ENCODE measurements at places on chromosomes 12 and 14.

- H3K4me3 ChIP-seq, result no peak overlapping the region
- no peak overlapping the region for H3K27ac ChIP-seq
- H3K36me3 ChIP-seq, result no peaks in the 10 kb centered on the region
- no peaks in the 10 kb centered on the region for H3K4me1 ChIP-seq
- H3K27me3 ChIP-seq, result no peaks in the 10 kb centered on the region
- no peak for DNase-seq
These were observed 310.8 kb downstream of the BCL11B start for GRCh38 chr14:98961191-98961590.

DNA sequence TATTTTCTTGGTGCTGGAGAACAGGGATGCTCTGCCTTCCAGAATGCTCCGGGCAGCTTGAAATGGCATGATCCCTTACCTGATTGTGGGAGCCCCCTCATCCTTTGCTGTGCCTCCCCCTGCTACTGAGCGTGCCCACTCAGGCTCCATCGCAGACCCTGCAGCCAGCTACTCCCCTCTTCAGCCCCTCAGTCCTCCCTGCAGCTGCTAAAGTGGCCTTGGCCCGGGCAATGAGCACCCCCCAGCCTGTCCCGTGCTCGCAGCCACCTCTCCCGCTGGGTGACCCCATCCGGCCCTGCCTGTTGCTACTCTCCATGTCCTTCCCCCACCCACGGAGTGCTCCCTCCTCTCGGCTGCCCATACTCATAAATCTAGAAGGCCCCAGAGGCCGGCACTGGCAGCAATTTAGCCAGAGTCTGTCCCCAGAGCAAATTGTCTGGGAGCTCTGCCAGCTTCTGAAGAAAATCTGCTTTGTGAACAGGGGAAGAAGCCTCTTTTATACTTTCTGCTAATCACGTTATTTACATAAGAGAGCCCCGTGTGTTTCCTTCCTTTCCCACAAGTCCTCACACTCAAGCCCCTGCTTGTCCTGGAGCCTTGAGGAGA lies 143.7 kb upstream of the FRMD6 start:
- DNase-seq, result no peak
- no peak overlapping the region for H3K27ac ChIP-seq
- H3K27me3 ChIP-seq, result peaks cover 32% of the 10 kb centered on the region
- H3K36me3 ChIP-seq, result peaks cover 10% of the 10 kb centered on the region
- no peak overlapping the region for H3K4me3 ChIP-seq

GRCh38 chr14:61889914-61890351 lies 127.7 kb downstream of the SNAPC1 start:
- peak; percentile 79 for DNase-seq
- H3K4me1 ChIP-seq, result peaks cover 70% of the 10 kb centered on the region
- no peaks in the 10 kb centered on the region for H3K27me3 ChIP-seq
- no peaks in the 10 kb centered on the region for H3K36me3 ChIP-seq

GRCh38 chr12:50215033-50215432 lies 47.9 kb upstream of the CERS5 start:
- H3K4me1 ChIP-seq, result no peaks in the 10 kb centered on the region
- H3K36me3 ChIP-seq, result no peaks in the 10 kb centered on the region
- no peak overlapping the region for H3K27ac ChIP-seq
- no peak overlapping the region for H3K4me3 ChIP-seq
- no peak for DNase-seq
- no peaks in the 10 kb centered on the region for H3K27me3 ChIP-seq

DNA sequence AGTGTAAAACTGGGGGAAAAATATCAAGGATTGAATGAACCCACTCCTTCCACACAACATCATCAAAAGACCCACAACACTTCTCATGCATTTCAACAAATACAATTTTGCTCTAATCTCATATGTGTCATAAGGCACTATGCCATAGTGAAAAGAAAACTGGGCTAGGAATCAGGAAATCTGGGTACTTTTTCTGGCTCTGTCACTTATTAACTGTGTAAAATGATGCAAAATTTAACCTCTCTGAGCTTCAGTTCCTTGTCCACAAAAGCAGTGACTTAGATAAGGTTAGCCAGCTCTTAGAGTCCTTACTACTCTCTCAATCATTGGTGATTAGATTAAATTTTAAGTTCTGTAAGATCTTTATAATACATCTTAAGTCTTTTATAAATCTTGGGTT lies 250.5 kb upstream of the SOX5 start:
- H3K36me3 ChIP-seq, result peaks cover 8% of the 10 kb centered on the region
- H3K4me3 ChIP-seq, result no peak overlapping the region
- peaks cover 6% of the 10 kb centered on the region for H3K4me1 ChIP-seq
- DNase-seq, result no peak

- H3K4me3 ChIP-seq, result no peak overlapping the region
- DNase-seq, result no peak
- H3K27ac ChIP-seq, result no peak overlapping the region
- no peaks in the 10 kb centered on the region for H3K4me1 ChIP-seq
- no peaks in the 10 kb centered on the region for H3K36me3 ChIP-seq
- no peaks in the 10 kb centered on the region for H3K27me3 ChIP-seq
These were observed 18.7 kb downstream of the SETD1B start for GRCh38 chr12:121822393-121823100.

GRCh38 chr14:32372154-32372553 lies 43.1 kb downstream of the AKAP6 start:
- no peak overlapping the region for H3K4me3 ChIP-seq
- H3K36me3 ChIP-seq, result no peaks in the 10 kb centered on the region
- H3K4me1 ChIP-seq, result no peaks in the 10 kb centered on the region
- DNase-seq, result no peak
- H3K27ac ChIP-seq, result no peak overlapping the region

GRCh38 chr14:23148591-23149249 lies 29.7 kb upstream of the CEBPE start:
- no peak overlapping the region for H3K4me3 ChIP-seq
- no peaks in the 10 kb centered on the region for H3K36me3 ChIP-seq
- no peak for DNase-seq
- no peak overlapping the region for H3K27ac ChIP-seq
- H3K27me3 ChIP-seq, result peaks cover 18% of the 10 kb centered on the region
- peaks cover 1% of the 10 kb centered on the region for H3K4me1 ChIP-seq

- H3K27me3 ChIP-seq, result no peaks in the 10 kb centered on the region
- peaks cover 22% of the 10 kb centered on the region for H3K4me1 ChIP-seq
- H3K27ac ChIP-seq, result no peak overlapping the region
- no peak for DNase-seq
These were observed 14.7 kb upstream of the POC1B start for GRCh38 chr12:89540586-89540985.

DNA sequence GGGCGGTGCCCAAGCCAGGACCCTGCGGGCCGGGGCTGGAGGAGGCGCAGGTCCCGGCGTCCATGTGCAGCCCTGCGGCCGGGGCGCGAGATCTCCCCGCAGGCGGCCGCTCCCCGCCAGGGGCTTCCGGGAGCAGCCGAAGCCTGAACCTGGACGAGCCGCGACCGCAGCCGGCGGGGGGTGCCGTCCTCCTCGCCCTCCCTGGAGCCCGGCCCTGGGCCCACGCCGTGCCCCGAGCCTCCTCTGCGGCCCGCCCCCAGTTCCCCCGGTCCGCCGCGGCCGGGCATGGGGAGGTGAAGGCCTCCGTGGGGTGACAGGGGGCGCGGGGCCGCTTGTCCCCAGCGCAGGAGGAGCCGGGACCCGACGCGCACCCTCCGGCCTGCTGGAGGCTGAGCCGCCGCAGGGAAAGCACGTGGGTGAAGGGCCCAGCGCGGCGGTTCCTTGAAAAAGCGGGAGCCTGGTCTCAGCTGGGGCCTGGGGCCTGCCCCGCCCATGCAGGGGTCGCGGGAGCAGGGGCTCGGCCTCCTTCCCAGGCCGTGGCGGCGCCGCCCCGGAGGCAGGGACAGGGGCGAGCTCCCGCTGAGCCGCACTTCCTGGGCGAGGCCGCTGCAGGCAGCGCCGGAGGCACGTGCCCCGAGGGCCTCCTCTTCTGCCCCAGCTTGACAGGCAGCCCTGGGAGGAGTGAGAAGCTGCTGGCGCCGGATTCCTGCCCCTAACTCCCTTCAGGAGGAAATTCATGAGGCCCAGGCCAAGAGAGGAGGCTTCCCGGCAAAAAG lies 55.6 kb upstream of the PPP2R5C start:
- H3K27ac ChIP-seq, result no peak overlapping the region
- H3K36me3 ChIP-seq, result no peaks in the 10 kb centered on the region
- peaks cover 12% of the 10 kb centered on the region for H3K27me3 ChIP-seq
- H3K4me1 ChIP-seq, result peaks cover 17% of the 10 kb centered on the region
- peak; percentile 52 for DNase-seq

- no peak overlapping the region for H3K4me3 ChIP-seq
- no peaks in the 10 kb centered on the region for H3K4me1 ChIP-seq
- H3K27ac ChIP-seq, result peak overlapping the region; percentile 13
- peaks cover 4% of the 10 kb centered on the region for H3K36me3 ChIP-seq
- DNase-seq, result no peak
These were observed 121.9 kb downstream of the CAND1 start for GRCh38 chr12:67391034-67391433.

- H3K27ac ChIP-seq, result no peak overlapping the region
- peak; percentile 30 for DNase-seq
- no peak overlapping the region for H3K4me3 ChIP-seq
- no peaks in the 10 kb centered on the region for H3K4me1 ChIP-seq
- H3K36me3 ChIP-seq, result no peaks in the 10 kb centered on the region
These were observed 43.1 kb downstream of the LLPH start for GRCh38 chr12:66087365-66087943.

DNA sequence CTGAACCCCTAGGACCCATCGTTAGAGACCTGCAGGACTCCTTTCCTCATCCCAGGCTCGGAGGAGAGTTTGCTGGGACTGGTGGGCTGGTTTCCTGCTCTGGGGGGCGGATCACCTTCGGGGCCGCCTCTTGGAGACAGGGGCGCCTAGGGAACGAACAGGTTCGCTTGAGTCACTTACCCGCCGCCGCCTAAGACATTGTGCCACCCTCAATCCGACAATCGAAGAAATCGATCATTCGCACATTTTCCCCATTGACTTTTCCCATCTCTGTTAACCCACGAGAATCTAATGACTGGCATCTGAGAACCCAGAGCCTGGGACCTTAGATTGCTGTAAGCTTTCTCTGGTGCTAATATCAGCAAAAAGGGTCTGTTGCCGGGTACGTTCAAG lies 322 bp downstream of the SLC39A9 start:
- H3K4me1 ChIP-seq, result peaks cover 71% of the 10 kb centered on the region
- peak overlapping the region; percentile 100 for H3K27ac ChIP-seq

- peaks cover 24% of the 10 kb centered on the region for H3K4me1 ChIP-seq
- no peaks in the 10 kb centered on the region for H3K27me3 ChIP-seq
- H3K4me3 ChIP-seq, result peak overlapping the region; percentile 96
- H3K36me3 ChIP-seq, result peaks cover 6% of the 10 kb centered on the region
- DNase-seq, result peak; percentile 40
These were observed 1.3 kb downstream of the RASSF3 start for GRCh38 chr12:64611341-64612284.

DNA sequence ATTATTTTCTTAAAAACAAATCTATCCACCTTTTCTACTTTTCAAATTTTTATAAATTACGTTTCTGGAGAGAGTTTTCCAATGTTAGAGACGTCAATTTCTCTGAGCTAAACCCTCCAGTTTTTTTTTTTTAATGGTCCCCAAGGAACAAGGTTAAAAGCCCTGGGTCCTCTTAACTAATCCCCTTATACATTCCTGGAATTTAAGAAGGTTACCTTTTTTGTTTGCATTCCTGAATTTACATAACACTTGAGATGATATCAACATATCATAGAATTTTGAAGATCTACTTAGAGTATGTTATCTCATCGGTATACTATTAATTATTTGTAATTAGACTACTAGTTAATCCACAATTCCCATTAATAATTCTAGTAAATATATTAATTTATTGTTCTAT lies 662.2 kb upstream of the LRFN5 start:
- H3K27ac ChIP-seq, result no peak overlapping the region
- no peaks in the 10 kb centered on the region for H3K36me3 ChIP-seq
- no peaks in the 10 kb centered on the region for H3K4me1 ChIP-seq
- no peaks in the 10 kb centered on the region for H3K27me3 ChIP-seq

DNA sequence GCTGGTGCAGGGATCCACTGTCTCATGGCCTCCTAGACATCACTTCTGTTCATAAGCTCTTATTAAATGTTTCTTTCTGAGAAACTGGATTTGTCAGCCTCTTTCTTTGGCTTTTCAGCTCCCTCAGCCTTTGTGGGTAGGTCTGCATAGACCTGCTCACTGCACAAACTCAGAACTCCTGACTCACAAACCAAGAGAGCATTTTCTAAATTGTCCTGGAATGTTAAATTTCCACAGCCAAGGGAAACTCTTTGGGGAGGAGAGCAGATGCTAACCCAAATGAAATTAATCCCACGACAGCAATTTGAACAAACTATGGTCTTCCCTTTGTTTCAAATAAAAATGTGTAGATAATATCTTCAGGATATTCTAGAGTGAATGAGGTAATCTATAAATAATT lies 19.5 kb upstream of the CERS5 start:
- no peaks in the 10 kb centered on the region for H3K36me3 ChIP-seq
- H3K4me1 ChIP-seq, result peaks cover 11% of the 10 kb centered on the region
- no peak for DNase-seq
- no peak overlapping the region for H3K4me3 ChIP-seq
- H3K27me3 ChIP-seq, result no peaks in the 10 kb centered on the region

All from naive B cell (primary cell).